BE2C (cell line): ENCODE measurements at places on chromosomes 16 and 17.

DNA sequence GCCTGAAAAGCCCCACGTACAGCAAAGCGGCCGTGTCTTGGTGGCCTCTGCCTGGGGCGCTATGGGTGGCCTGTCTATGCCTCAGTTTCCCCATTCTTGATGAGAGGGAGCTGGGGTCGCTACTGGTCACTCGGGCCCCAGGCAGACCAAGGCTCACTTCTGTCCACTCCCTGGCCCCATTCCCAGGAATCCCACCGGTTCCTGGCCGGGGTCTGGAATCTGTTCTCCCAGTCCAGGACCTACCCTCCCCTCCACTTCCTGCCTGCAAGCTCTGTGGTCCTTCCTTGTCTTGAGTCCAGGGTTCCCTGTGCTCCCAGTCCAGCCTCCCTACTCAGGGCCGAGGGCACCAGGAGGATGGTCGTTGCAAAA, 24.5 kb downstream of the METRNL start:
- DNase-seq = no peak

DNA sequence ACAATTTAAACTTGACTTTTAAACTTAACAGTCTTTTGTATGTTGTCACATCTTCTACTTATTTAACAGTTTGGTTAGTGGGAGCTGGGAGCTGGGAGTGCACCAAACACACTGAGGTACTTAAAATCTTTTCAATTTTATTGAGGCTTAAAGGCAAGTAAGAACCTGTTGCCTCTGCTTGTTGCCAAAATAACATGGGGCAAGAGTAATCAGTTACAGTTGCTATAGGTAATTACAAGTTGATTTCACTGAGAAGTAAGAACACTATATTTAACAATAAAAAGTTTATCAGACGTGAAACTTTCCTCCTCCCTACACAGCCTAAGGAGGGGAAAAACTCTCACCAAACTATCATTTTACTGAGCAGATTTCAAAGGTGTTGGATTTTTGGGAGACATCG, 135.2 kb downstream of the FTO start:
- no peak for DNase-seq

- DNase-seq = peak; percentile 35
Observed at GRCh38 chr17:3557768-3558583, at the start of gene TRPV3. TSS of gene TRPV3 (minus strand) at chr17:3557812. CDS start at chr17:3554850, 2,962 bp downstream.

- DNase-seq = peak; percentile 67
Observed at GRCh38 chr17:81396722-81397313, 1.6 kb downstream of the BAHCC1 start.

GRCh38 chr16:21663889-21664647, at the start of gene OTOA:
TSS of gene OTOA (plus strand) at chr16:21663968. CDS start at chr16:21678515, 14,547 bp downstream.
- DNase-seq = peak; percentile 33

DNA sequence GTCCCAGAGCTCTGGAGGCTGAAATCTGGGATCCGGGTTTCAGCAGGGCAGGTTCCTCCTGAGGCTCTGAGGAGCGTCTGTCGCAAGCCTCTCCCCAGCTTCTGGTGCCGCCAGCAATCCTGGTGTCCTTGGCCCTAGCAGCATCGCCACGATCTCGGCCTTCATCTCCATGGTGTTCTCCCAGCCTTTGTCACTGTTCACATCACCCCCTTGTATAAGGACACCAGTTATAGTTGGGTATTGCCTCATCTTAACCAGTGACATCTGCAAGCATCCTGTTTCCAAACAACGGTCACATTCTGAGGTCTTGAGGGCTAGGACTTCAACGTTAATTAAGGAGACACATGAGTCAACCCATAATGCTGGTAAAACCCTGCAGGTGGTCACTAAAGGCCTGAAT, 2.8 kb upstream of the PPP1R27 start:
- no peak for DNase-seq

DNA sequence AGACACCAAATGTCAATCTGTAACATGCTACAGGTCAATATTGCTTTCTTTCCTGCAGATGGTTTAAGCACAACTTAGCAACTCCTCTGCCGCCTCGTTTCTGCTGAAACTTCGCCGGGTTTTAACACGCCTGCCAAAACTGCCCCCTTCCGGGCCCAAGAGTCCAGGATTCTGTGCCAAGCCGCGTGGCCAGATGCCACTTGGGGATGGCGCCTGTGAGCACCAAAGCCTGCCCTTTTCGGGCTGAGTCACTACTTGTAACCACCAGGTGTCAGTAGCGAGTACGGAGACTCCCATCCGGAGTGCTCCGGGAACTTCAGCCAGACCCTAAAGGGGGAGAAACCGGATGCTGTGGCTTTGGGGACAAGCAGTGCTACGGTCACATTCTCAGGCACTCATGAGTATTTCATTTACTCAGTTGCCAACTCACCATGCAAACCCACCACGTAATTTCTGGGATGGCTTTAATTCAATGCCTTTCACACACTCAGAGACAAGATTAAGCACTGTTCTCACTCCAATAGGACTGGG, 7.8 kb downstream of the PMP22 start:
- peak; percentile 71 for DNase-seq

GRCh38 chr16:10940501-10941079, 1.7 kb downstream of the DEXI start:
- DNase-seq = no peak

DNA sequence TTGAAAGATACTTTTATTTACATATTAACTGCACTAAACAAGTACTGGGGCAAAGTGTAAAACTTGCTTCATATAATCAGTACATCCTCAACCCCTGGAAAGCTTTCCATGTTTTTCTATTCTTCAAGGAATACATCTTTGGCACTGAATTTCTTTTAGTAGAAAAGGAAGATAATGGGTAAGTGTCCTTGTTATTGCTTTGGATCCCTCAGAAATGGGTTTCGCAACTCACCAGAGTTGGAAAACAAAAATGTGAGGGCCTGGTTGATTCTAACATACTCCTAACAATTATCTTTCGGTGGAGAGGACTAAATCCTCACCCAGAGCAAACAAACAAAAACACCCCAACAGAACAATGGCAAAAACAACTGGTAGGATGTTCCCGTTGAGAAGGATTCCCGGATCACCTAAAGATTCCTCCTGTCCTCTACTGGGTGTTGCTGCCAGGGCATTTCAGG, 120.4 kb downstream of the PARN start:
- DNase-seq = no peak

DNA sequence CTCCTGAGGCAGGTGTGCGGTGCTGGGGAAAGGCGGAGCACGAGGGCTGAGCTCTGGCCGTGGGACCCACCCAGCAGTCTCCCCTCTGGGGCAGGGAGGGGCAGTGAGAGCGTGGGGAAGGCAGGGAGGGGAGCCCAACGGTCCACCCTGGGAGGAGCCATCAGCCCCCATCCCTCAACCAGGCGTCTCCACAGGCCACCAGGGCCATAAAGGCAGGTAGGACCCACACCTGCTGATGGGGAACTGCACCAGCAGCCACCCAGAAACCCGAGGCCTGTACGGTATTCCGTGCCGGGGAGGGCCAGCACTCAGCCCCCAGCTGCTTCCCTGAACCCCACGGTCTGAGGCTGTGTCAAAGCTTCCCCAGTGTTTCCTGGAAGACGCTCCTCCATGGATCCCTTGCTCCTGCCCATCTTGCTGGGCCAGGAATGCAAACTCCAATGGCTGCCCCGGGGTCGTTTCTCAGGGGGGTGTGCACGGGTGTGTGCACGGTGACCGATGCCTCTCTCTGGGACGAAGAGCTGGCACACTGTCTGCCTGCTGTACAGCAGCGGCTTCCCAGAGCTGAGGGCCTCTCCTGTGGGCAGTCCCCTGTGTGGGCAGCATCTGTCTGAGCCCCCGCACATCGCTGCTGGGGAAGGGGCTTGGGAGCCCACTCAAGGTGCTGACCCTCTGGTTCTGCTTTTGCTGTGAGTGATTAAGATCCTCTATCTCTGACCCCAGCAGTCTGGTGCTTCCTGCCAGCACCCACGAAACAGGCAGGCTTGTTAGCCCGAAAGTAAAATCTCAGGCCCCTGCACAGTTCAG, 17.2 kb upstream of the METRNL start:
- peak; percentile 3 for DNase-seq
